SK-MEL-5 (cell line): ENCODE measurements at places on chromosomes 11 and 22.

DNA sequence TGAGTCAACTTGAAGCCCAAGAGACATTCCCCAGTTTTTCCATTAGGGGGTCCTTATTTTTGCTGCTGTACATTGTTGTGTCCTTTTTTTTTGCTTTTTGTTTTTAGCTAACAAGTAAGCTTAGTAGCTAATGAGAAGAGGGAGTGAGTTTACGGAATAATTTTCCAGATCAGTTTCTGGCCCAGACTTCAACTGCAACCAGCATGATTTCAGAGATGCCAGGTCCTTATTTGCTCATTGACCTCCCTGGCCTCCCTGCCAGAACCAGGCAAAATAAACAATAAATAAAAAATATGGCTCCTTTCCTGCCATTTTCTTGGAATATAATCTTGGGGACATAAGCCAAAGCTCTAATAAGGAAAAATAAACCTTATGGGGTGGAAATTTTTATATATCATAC lies 185.9 kb downstream of the FAT3 start:
- DNase-seq, result no peak

DNA sequence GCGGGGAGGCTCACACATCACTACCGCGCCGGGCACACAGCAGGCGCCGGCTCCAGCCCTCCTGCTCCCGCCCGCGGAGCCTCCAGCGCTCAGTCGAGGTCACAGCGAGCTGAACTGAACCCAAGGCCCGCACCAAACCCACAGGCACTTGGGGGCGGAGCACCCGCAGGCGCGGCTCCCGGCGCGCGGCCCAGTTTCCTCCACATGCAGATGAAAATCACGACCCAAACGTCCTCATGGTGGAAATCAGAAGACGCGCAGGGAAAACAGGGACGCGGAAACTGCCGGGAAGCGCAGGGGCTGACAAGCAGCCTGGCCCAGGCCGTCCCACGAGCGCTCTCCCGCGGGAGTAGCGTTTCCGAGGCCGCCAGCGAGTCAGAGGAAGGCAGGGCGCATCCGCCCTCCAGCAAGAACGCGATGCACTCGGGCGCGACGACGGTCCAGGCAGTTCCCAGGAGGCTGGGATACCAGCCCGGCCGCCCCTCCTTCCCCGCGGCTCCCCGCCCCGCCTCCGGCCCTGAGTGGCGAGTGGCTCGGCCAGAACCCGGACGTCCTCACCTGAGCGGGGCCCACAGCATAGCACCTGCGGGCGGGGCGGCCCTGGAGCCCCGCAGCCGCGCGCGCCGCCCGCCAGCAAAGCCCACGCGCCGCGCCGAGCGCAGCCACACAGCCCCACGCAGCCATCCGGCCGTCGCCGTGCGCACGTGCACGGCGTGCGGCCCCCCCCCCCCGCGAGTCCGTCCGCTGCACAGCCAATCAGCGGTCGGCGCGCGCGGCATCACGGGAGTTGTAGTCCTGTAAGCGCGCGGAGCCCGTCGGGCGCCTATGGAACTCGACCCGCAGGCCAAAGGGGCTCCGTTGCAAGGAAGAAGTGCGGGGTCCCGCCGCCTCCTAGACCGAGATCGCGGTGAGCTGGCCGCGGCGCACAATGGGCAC lies at the start of gene HDHD5:
Gene HDHD5 (minus strand): TSS at position 710 of the 936 bp plus-strand sequence. CDS start 26 bp downstream, at position 684.
- DNase-seq, result peak; percentile 85

DNA sequence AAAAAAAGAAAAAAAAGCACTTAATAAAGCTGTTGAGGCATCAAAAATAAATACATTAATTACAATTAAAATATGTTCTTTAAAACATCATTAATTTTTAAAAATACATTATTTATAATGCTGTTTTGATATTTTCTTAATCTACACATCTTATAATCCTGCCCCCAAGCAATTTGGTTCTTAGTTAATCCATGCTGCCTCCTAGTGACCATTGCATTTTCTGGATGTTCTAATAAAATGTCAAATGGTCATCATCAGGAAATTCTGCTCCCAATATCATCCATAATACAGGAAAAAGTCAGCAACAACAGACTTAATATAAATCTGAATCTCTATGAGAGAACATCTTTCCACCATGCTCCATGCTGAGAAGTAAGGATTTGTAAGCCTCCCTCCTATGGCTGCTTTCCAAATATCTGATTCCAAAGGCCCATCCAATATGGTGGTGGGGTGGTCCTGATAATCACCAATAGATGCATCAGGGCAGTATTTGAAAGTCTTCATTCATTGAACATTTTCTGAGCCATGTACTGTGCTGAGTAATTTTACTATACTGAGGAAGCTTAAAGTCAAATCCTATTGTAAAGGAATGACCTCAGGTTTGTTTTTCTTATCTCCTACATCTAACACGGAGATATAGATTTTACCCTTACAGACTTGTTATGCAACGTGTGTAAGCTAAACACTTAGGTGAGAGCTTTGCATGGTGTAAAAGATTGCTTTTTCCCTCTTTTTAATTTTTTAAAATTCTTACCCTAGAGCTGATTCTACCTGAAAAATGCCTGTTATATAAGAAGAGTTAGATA lies 124.7 kb upstream of the BMAL1 start:
- peak; percentile 64 for DNase-seq

- DNase-seq, result no peak
These were observed 147.3 kb upstream of the C11orf58 start for GRCh38 chr11:16591157-16591556.

DNA sequence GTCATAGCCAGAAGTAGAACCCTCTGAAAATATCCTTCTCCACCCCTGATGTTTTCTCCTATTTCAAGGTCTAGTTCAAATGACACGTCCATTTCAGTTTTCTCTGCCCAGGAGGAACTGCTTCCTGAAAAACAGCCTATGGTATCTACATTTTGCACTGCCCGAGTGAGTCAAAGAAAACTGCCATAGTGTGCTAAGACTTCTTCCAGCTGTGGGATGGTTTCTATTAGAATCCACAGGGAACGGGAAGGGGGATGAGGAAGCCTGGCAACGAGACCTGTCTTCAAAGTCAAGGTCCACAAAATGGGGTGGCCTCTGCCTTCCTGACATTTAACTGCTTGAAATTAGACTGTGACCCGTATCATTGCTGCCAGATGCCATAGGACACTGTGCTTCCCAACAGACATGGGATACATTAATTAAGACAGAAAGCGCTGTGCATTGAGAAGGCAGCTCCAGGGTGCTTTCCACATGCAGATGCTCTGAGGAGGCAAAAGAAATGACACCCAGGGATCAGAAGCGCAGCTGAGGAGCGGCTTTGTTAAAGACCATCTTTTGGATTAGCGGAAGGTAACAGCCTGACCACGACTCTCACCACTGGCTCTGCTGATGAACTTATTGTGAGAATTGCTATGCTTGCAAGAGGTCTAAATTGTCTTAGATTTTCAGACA lies 39.4 kb upstream of the NUP50 start:
- DNase-seq, result no peak

- no peak for DNase-seq
These were observed 8.9 kb upstream of the CLMP start for GRCh38 chr11:123203934-123204333.

DNA sequence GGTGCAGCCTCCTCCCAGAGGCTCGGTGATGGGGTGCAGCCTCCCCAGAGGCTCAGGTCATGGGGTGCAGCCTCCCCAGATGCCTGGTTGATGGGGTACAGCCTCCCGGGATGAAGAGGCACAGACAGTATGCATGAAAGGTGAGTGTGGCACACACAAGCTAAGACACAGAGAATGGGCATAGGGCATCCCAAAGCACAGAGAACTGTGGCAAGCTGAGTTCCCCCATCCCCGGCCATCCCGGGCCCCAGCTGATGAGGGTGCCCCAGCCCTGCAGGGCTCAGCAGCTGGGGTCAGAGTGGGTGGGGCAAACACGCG lies 4.8 kb upstream of the SYT8 start:
- no peak for DNase-seq

- DNase-seq, result peak; percentile 10
These were observed 29.4 kb upstream of the CCDC188 start for GRCh38 chr22:20180245-20180630.

DNA sequence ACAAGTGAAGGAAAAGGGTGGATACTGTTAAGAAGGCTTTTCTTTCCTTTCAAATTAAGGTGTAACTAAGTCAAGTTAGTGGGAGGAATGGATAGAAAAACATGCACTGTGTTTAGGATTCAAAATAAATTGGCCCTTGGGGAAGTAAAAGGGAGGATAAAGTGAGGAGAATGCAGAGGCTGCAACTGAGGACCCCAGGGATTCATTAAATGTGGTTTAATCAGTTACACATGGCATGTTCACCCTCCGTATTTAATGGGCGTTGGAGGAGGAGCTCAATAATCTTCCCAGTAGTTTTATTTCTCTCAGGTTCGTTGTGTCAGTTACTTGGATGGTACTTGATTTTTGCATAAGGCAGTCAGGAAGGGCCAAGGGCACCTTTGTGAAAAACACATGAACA lies 966.3 kb downstream of the JRKL start:
- no peak for DNase-seq

GRCh38 chr11:67667490-67668191 lies 6.8 kb downstream of the ALDH3B2 start:
- DNase-seq, result no peak

DNA sequence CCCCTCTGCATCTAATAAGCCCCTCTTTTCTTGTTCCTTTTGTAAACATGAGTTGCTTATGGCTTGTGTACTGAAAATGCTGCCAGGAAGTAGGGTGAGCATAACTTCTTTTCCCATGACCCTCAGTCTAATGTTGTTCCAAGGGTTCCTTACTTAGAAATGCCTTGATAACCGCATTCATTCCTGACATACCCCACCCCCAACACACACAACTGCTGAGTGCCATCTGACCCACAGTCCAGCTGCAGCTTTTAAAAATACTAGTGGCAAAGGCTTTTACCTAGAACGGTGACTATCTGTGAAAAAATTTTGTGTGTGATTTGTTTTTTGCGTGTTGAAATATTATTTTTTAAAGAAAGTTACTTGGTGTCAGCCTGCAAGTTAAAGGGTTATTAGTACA lies 52.6 kb downstream of the ARHGAP42 start:
- peak; percentile 87 for DNase-seq

- DNase-seq, result no peak
These were observed 7.7 kb downstream of the TBC1D22A start for GRCh38 chr22:46770151-46770641.

GRCh38 chr11:61302550-61302949 lies 7.4 kb upstream of the VWCE start:
- no peak for DNase-seq

- DNase-seq, result no peak
These were observed 1.6 kb downstream of the DIXDC1 start for GRCh38 chr11:111938687-111939160.

GRCh38 chr11:3775736-3776406 lies 21.5 kb downstream of the NUP98 start:
- DNase-seq, result no peak

- no peak for DNase-seq
These were observed 30.9 kb upstream of the BAIAP2L2 start for GRCh38 chr22:38141217-38141973.

- no peak for DNase-seq
These were observed 1.5 kb upstream of the SIK3 start for GRCh38 chr11:117099696-117100095.

DNA sequence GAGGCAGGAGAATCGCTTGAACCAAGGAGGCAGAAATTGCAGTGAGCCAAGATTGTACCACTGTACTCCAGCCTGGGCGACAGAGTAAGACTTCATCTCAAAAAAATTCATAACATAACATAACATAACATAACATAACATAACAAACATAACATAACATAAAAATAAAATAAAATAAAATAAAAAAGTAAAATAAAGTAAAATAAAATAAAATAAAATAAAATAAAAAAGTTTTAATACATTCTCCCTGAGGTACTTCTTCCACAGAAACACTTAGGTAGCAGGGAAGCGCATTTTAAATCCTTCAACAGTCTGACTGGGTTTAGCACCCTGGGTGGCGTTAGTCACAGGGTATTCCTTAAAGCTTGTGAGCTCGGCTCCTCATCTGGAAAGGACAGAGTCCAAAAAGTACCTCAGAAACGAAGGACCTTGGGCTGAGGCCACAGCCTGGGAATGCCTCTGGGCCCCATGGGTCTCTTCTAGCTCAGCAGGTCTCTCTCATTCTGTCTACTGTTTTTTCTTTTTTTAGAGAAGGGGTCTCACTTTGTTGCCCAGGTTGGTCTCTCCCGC lies 41.7 kb downstream of the MICAL3 start:
- DNase-seq, result no peak

- peak; percentile 9 for DNase-seq
These were observed 82.2 kb downstream of the BUD13 start for GRCh38 chr11:116690611-116691010.

- DNase-seq, result no peak
These were observed 16.7 kb upstream of the ELFN2 start for GRCh38 chr22:37443977-37444376.

GRCh38 chr11:8581300-8581699 lies 12.7 kb downstream of the STK33 start:
- DNase-seq, result no peak

- no peak for DNase-seq
These were observed 5.4 kb downstream of the LINC01488 start for GRCh38 chr11:69486773-69487291.
